ENCODE measurements at places on chromosomes 3 and 15.

DNA sequence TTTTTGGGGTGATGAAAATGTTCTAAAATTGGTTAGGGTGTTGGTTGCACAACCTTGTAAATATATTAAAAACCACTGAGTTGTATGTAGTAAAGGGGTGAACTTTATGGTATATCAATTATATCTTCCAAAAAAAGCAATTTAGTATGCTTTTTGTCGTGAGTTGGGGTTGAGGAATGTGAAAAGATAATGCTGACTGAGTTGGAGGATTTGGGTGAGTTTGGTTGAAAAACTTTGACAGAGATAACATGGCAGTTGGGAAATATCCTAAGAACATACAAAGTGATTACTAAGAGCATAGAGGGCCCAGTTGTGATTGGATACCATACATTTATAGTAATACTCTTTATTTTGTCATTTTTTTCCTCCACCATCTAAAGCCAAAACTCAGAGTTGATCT lies 33.6 kb downstream of the HMG20A start:
- no peak for DNase-seq

- DNase-seq, result no peak
Measured at GRCh38 chr3:192284443-192285072, 442.8 kb downstream of the FGF12 start.

- no peak for DNase-seq
Measured at GRCh38 chr3:127799476-127800222, 22.7 kb downstream of the MGLL start.

- DNase-seq, result no peak
Measured at GRCh38 chr15:68450192-68450591, 18.2 kb upstream of the ITGA11 start.

DNA sequence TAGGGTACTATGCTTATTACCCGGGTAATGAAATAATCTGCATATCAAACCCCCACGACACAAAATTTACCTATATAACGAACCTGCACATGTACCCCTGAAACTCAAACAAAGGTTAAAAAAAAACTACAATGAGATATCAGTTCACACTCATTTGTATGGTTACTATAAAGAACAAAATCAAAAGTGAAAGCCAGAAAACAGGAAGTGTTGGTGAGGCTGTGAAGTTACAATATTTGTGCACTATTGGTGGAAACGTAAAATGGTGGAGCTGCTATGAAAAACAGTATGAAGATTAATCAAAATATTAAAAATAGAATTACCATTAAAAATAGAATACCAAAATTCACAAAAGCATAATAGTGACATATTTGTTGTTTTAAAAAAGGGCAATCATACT lies 128.9 kb downstream of the ZIC1 start:
- DNase-seq, result no peak

GRCh38 chr15:100768501-100768931 lies 111.1 kb upstream of the ALDH1A3 start:
- no peak for DNase-seq

GRCh38 chr3:13045904-13046568 lies 27.2 kb downstream of the IQSEC1 start:
- DNase-seq, result no peak

- DNase-seq, result no peak
Measured at GRCh38 chr3:129615751-129616281, 9.3 kb upstream of the PLXND1 start.

GRCh38 chr3:13013994-13014754 lies 59.1 kb downstream of the IQSEC1 start:
- peak; percentile 32 for DNase-seq

- no peak for DNase-seq
Measured at GRCh38 chr15:78638658-78639314, 2.2 kb downstream of the CHRNB4 start.

DNA sequence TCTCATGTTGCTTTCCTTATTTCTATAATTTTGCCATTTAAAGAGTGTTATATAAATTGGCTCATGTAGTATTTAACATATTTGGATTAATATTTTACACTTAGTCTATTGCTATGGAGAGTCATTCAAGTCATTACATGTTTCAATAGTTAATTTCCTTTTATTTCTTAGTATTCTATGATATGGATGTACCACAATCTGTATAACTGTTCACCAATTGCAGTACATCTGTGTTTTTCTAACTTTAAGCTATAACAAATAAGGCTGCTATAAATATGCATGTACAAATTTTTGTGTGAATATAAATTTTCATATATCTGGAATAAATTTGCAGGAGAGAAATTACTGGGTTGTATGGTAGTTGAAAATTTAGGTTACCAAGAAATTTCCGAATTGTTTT lies 993.4 kb downstream of the NAALADL2 start:
- no peak for DNase-seq

- no peak for DNase-seq
Measured at GRCh38 chr3:189561256-189561655, 69.9 kb upstream of the TP63 start.

- no peak for DNase-seq
Measured at GRCh38 chr3:3064297-3064696, 45.9 kb downstream of the IL5RA start.

- no peak for DNase-seq
Measured at GRCh38 chr15:80127911-80128310, 24.9 kb upstream of the FAH start.

- no peak for DNase-seq
Measured at GRCh38 chr3:172953571-172953970, 187.5 kb downstream of the SPATA16 start.

DNA sequence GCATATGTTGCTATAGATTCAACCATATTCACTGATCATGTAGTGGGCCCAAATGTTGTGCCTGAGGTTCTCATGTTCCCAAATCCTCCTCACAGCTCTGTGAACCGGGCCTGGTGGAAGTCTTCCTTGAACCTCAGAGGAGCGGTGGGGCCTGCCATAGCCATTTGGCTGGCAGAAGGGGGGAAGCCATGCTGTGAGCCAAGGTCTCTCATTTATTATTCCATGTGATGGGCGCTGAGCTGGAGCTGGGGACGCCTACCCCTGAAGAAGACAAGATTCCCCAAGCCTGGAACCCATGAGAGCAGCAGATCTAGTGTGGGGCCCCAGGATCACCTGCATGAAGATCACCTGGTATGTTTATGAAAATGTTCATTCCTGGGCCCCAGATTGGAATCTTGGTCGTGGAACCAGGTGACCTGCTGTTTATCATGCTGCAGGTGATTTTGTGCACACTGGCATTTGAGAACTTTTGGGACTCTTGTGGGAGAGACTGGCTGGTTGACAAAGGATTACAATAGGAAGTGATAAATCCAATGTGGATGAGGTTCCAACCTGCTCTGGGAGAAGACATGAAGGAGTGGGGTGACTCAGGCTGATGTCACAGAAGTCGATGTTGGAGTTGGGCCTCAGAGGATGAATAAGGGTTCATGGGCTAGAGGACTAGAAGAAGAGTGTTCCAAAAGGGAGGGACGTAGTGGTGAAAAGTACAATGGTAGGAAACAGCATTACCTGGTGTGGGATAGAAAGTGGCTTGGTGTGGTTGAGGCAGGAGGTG lies 102.1 kb downstream of the ASB7 start:
- no peak for DNase-seq

GRCh38 chr3:182305881-182306665 lies 487.2 kb upstream of the ATP11B start:
- DNase-seq, result no peak

GRCh38 chr15:62307551-62307950 lies 142.5 kb upstream of the C2CD4B start:
- DNase-seq, result no peak

DNA sequence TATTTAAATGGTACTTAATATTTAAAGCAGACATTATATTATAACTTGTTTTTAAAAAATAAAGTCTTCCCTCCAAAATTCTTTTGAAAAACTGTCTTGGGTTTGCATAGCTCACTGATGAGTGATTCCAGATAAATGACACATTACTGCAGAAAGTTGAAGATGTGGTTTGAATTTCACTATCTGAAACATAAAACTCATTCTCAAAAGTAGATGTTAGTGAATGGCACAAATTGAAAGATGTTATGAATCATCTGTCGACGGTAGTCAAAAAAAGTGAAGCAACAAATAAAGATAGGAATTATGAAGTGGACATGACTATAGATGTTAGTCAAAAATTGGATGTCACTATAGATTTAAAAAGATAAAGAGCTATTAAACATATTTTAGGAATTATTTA lies 280.5 kb downstream of the GAP43 start:
- no peak for DNase-seq

GRCh38 chr15:70339571-70340493 lies 242.1 kb upstream of the TLE3 start:
- no peak for DNase-seq

GRCh38 chr3:85259748-85260147 lies 301.0 kb downstream of the CADM2 start:
- DNase-seq, result no peak

GRCh38 chr15:90367576-90367975 lies 15.5 kb downstream of the ZNF774 start:
- DNase-seq, result no peak

DNA sequence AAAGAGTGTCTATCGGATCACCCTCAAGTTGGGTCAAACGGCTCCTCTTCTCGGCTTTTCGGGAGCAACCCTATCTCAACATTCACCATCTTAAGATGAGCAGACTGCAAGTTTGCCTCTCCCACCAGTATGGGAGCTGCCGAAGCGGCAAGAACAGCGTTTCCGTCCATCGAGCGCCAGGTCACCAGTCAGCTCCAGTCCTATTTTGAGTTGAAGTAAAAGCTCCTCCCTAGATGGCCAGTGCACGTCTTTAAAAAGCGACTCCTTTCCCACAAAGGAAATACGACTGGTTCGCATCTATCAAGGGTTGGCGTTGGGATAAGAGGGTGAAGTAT lies 369 bp upstream of the U2SURP start:
- no peak for DNase-seq

GRCh38 chr3:38112378-38112761 lies 24.6 kb downstream of the ACAA1 start:
- DNase-seq, result no peak

DNA sequence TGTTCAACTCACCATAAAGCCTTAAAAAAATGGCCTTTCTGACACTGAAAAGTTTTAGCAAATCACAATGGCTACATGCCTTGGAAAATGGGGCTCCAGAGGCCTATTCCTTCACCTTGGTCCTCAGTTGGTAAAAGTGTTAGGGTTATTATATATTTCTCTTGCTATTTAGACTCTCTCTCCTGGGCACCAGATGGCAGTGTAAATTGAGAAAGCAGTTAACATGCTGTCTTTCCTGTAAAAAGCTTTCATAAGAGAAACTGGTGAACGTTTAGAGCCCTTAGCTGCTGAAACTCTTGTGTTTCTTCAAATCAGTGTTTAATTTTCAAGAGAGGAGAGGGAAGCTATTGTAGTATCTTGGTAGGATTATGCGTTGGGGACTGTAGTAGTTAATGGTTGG lies 89.9 kb downstream of the LRTM1 start:
- DNase-seq, result no peak

DNA sequence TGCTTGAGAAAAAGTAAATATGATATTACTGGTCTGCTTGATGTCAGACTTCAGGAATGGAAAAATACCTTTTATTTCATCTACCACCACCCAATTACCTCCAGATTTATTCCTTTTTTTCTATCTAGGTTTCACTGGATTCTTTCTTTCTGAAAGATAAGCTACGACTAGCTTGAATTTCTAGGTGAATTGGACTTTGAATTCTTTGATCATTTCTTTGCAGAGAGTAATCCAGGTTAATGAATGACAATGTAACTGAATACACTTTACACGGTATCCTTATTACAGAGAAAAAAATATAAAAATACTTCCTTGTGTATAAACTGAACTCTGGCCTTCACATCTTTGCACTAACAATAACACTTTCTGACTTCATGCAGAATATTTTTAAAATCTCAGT lies 59.5 kb upstream of the TRPC1 start:
- no peak for DNase-seq

DNA sequence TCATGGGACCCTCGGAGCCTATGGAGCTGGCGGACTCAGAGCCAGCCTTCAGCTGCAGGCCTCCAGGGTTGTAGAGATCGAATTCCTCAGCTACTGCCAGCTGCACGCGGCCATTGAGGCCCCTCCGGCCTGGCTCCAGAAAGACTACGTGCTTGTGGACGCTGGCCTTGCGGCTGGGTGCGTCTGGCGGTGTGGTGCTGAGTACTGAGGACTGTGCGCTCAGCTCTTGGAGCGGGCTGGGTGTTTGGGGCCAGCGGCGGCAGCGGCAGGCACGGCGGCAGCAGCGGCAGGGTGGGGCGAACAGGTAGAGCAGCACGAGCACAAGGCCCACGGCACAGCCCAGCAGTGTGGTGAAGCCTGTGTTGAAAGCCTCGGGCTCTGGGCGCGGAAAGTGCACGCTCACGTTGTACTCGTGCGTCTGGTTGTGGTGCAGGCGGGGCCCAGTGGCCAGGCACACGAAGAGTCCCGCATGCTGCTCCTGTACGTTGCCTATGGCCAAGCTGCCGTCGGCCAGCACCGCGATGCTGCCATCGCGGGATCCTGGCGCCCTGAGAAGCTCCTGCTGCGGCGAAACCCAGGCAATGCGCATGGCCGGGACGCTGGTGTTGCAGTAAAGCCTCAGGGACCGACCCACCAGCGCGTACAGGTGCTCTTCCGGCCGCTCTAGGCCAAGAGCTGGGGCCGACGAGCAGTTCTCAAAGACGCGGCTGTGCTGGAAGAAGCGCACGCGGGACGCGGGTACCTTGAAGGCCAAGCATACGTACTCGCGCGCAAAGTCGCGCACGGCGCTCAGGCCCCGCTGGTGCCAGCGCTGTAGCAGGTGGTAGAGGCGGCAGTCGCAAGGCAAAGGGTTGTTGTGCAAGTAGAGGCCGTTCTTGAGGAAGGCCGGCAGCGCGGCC lies 1.3 kb downstream of the AMIGO3 start:
- no peak for DNase-seq

DNA sequence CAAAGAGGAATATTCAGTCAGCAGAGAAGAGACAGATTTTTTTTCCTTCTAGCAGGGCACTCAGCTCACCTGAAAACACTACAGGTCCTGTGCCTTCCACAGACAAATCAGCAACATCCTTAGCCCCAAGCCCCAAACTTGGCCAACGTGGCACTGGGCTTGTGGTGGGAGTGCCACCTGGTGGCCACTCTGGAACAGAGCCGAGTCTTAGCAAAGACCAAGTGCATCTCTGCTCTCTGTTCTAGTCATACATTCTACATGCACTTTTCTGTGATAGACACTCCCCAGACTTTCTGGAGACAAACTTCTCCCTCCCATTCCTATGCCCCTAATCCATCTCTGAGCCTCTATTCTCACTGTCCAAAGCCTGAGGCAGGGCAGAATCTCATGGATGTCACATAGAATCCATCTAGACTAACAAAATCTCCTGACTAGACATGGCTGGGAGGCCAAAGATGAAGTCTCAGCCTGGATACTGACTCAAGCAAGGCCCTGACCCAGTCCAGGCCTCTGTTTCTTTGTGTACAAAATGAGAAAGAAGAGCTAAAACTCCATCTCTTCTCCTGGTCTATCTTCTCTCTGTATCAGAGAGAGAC lies 5.1 kb upstream of the SEMA7A start:
- DNase-seq, result peak; percentile 84

DNA sequence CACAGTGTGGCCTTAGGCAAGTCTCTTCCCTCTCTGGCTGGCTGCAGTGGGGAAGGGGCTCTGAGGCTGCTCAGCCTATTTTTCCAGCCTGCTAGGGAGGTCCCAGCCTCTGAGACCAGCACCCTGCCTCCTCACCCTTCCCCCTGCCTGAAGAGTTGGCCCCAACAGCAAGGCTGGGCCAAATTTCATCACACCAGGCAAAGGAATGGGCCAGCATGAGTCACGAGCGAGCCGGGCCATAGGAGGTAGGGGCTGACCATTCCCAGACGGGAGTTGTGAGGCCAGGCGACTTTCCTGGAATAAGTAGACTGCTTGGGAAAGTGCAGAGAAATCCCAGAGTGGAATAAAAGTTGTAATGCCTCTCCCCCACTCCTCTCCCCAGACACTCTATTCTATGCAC lies 5.7 kb upstream of the FBLN2 start:
- DNase-seq, result no peak

GRCh38 chr3:144036498-144036897 lies 64.9 kb downstream of the DIPK2A start:
- no peak for DNase-seq

Measured in CD8-positive, alpha-beta memory T cell (primary cell).